ENCODE measurements at places on chromosomes 6 and 20.

DNA sequence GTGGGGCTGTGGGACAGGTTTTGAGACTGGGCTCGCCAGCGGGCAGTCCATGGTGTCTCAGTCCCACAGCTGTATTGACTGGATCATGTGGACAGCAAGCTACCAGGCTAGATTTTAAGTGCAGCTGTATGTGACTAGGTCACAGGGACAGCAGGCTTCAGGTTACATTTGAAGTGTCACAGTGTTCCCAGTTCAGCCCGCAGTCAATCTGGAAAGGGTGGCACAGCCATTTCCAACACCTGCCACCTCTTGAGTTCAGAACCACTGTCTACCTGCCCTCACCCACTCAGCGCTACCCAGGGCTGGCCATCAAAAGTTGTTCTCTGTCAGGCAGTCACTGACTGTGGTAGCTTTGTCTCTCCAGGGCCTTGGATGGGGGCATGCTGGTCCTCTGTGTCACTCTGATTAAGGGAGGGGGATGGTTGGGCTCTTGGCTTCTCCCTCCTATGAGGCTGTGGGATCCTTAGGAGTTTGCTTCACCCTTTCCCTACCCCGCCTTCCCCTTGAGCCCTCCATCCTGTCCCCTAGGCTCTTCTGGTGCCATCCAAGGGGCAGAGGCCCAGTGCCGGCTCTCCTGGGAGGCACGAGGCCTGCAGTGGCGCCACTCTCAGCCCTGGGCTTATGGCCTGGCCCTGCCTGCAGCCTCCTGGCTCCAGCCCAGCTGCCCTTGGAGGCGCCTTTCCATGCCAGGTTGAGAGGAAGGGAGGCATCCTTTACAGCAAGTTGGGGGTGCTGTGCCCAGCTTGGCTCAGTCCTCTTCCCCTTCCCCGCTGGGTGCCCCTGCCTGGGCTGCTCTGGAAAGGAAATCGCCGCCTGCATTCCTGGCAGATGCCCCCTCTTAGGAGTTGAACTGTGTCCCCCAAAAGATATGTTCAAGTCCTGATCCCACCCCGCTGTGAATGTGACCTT lies 44.9 kb downstream of the PNLDC1 start:
- no peak for DNase-seq

GRCh38 chr6:87830907-87831306 lies 128.9 kb upstream of the AKIRIN2 start:
- no peak for DNase-seq

- DNase-seq: no peak
Observed at GRCh38 chr6:150353445-150353844, 15.4 kb upstream of the IYD start.

- DNase-seq: no peak
Observed at GRCh38 chr6:10382728-10383330, 32.0 kb downstream of the TFAP2A start.

DNA sequence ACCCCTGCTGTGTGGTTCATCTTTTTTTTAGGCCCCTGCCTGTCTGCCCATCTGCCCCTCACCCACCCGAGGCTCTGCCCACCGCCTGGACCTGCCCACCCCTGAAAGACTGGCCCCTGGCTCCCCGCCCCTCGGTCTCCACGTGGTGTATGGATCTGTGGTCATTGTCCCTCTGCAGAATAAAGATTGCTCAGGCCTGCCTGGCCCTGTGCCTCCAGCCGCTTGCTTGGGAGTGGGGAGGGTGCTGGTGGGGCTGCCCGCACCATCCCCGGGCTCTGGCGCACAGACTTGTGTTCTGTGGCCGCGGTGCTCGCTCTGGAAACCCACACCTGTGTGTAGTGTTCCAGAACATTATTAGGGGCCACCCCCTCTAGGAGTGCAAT lies 1.6 kb downstream of the MAP1LC3A start:
- DNase-seq: no peak

DNA sequence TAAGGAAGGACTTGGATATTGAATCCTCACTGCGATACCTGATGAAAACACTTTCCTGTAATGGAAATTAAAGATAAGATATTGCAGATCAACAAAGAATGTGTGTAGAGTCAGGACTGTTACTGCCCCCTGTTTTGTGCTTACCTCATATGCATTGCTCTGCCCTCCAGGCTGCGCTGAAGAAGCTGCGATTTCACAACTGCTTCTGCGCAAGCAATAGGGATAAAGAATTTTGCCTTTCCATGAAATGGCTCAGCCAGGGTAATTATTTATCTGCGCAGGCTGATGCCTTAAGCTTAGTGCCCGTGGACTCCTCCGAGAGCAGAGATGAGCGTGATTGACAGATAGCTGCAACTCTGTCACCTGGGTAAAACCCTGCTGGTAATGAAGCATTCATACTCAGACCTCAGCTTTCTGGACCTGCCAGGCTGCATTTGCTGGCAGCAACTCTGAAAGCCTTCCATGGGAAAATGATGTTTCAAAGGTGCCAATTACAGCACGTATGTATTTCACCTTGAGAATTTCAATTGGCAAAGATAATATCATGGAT lies 370.6 kb downstream of the SAMD5 start:
- no peak for DNase-seq

DNA sequence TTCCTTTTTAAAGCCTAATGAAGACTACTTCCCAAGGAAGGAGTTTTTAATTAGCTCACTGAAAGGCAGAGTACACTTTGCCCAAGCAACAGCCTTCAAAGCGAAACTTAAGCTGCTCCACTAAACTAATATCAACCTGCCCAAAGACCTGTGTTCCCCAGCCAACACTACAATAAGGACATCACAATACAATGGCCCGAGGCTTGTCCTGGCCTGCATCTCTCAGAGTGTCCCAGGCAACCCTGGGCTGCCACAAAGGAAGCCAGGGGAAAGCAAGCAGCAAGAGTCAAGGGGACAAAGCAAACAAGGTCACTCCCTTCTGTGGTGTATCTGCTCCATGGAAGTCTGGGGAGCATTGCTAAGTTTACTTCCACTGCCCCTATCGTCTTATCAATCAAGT lies 52.3 kb downstream of the PIGU start:
- DNase-seq: no peak

DNA sequence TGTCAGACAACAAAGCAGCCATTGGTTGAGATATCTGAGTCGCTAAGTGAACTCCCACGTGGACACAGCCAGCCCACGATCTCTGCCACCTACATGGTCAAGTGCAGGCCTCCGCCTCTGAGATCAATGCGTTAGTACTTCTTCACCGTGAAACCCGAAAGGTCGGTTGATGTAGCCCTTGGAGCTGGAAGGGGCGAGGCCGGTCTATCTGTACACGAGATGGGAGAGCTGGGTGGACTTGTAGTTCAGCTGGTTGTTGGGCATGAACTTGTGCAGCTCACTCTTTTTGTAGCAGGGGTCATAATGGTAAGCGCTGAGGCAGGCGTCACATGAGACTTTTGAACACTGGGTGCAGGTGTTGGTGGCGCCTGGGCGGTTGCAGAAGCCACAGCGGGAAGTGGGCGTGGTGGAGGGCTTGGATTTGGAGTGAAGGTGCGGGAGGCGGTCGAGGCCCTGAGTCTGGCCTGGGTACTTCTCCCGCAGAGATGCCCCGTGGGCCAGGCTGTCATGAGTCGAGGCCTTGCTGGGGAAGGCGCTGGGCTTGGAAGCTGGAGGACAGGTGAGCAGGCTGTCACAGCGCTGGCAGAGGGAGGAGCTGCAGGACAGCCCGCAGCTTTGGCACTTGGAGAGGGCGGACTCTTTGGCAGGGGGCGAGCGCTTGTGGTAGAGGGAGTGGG lies 9.8 kb downstream of the SPATA2 start:
- DNase-seq: no peak
